ENCODE measurements at places on chromosomes 12 and 14. TPM values are rescaled to one million over a fixed set of nuclear protein-coding genes. Genes with fewer than 3 reads are reported as not detected.

The RFLNA gene
- total RNA-seq = not detected

The MIP gene
- total RNA-seq = not detected

The CCNK gene
- total RNA-seq = 9.1 TPM

The TSHR gene
- not detected for total RNA-seq

The SIX6 gene
- total RNA-seq = not detected

The CFAP54 gene
- total RNA-seq = 1.8 TPM

The C12orf42 gene
- not detected for total RNA-seq

The C3AR1 gene
- total RNA-seq = 1.8 TPM

The MMP17 gene
- 5.0 TPM for total RNA-seq

The PLCZ1 gene
- total RNA-seq = not detected

The IL23A gene
- total RNA-seq = not detected

The MED13L gene
- 21.7 TPM for total RNA-seq

- DNase-seq = no peak
These were observed 84.5 kb upstream of the POC1B start for GRCh38 chr12:89610366-89610765.

GRCh38 chr12:114665411-114666260 is 18.3 kb downstream of the TBX3 start:
- no peak for DNase-seq

DNA sequence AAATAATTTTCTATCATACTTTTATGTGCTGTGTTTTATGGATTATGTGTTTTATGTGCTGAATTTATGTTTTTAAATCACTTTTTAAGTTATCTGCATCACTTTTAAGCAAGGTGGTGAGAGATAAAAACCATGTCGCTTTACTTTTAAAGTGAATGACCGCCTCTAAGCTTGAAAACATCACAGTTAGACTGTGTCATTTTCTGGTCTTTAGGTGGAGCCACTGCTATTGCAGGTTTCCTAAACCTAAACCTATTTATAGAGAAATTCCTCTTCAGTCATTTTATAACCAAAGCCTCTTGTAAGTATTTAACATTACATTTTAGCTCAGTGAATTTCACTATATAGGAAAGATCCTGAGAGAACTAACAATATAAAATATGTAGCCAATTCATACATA is 21.0 kb upstream of the MDM2 start:
- no peak for DNase-seq

DNA sequence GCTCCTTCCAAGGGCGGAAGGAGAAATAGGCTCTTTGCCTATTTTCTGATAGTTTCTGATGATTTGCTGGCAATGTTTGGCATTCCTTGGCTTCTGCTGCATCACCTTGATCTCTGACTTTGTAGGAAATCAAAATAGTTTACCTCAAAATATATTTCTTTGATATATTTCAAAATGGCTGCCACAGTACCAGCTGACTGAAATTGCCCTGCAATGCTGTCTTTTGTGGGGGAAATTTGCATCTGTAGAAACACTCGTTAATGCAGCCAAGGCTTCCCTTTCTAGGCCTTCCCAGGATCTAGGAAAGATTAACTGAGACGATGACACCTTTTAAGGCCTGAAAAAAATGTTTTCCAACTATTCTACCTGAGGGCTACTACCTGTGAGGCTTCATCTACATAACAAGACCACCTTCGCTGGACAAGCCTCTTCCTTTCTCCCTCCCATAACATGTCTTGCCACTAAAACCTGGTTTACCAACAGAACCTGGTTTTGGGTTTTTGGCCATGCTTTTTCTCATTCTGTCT is 212.8 kb upstream of the SSTR1 start:
- no peak for DNase-seq

- DNase-seq = no peak
These were observed 84.3 kb downstream of the NCOR2 start for GRCh38 chr12:124482901-124483799.

DNA sequence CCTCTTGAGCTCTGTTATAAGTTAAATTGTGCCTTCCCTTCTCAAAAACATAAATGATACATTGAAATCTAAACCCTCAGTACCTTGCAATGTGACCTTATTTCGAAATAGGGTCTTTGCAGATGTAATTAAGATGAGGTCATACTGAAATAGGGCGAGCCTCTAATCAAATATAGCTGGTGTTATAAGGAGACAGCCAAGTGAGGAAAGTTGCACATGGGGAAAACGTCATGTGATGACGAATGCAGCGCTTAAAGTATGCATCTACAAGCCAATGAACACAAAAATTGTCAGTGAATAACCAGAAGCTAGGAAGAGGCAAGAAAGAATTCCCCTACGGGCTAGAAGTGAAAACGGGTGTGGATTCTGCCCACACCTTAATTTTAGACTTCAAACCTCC is 305.2 kb upstream of the FOXG1 start:
- DNase-seq = no peak

DNA sequence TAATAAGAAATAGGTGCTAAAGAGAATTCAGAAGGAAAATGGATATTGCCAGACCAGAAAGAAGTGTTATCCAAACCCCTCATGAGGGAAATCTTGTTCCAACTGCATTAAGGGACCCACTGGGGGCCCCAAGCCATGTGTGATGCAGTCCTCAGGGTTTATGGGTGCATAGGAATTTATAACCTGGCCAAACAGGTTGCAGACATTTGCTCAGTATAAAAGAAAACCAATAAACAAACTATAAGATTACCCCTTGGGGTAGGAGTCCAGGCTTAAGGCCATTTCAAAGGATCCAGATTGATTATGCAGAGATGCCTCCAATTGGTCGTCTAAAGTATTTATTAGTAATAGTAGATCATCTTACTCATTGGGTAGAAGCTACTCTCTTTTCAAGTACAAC is 240.9 kb upstream of the DIO3 start:
- DNase-seq = no peak

- no peak for DNase-seq
These were observed 24.7 kb upstream of the HIF1A start for GRCh38 chr14:61670576-61670975.

GRCh38 chr14:54805070-54805444 is 97.6 kb downstream of the GCH1 start:
- no peak for DNase-seq

GRCh38 chr14:39581474-39581873 is 149.2 kb upstream of the FBXO33 start:
- no peak for DNase-seq

GRCh38 chr12:25521625-25522256 is 31.3 kb downstream of the LMNTD1 start:
- DNase-seq = no peak

- peak; percentile 58 for DNase-seq
These were observed 19.7 kb downstream of the TSPAN19 start for GRCh38 chr12:85016413-85016812.

DNA sequence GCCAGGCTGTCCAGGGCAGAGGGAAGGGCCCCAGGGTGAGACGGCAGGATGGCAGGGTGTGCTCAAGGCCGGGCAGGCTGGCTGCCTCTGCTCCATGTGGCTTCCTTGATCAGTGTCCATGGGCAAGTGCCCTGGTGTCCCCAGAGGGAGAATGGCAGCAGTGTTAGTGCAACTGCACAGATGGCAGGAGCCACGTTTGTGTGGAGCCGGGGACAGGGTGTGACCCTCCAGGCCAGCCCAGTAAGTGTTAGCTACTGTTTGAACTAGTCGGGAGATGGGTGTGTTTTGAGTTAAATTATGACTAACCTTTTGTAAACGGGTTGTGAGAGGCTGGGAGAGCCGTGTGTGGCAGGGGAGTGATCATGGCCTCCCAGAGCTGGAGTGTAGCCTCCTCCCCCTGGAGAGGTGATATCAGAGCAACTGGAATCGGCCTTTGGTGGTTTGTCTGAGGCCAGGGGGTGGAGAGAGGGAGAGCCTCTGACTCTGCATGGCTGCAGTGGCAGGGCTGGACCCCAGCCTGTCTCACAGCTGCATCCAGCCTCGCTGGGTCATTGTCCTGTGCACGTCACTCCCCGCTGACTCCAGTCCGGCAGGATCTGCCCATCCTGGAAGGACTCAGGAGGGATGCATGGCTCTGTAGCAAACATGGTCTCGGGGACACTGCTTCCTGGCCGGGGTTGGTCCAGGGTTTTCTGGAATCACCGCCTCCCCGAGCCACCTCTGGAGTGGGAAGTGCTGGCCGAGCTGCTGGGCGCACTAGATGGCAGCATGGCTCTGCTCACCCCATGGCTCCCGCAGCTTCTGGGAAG is 27.8 kb downstream of the AACS start:
- DNase-seq = no peak

- DNase-seq = no peak
These were observed 5.5 kb downstream of the LUM start for GRCh38 chr12:91105807-91106206.

GRCh38 chr14:78848234-78848820 is 678.2 kb downstream of the NRXN3 start:
- DNase-seq = peak; percentile 15

- DNase-seq = no peak
These were observed 403.3 kb upstream of the ATP2B1 start for GRCh38 chr12:90111791-90112580.

DNA sequence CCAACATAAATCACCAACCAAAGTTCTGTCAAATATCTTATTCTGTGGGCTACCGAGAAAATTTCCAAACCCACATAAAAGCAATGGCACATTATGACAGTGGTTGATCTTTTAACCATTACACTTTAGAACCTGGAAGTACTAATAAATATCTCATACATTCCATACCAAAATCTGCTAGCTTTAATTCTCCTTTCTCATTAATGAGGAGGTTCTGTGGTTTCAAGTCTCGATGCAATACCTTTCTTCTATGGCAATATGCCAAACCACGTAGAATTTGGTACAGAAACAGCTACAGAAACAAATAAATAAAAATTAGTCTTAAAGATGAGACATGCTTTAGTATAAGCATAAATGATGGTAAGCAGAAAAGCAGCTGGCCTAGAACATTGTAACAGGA is 100.7 kb downstream of the ELK3 start:
- no peak for DNase-seq

DNA sequence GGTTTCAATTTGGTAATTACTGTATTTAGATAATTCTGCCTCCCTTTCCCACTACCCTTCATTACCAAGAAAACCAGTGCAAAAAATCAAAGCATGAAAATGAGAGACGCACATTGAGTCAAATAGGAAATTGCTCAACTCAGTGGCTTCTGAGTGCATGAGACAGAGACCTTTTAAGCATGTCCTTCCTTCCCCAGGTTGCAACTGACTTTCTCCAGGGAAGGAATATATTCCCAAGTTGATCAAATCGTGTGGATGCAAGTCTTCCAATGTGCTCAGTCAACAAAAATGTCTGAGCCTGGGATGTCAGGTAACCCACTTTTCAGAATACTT is 12.9 kb downstream of the BMP4 start:
- no peak for DNase-seq

GRCh38 chr12:112716099-112717093 is 75.2 kb upstream of the RPH3A start:
- no peak for DNase-seq

- peak; percentile 44 for DNase-seq
These were observed 50.8 kb upstream of the AP4S1 start for GRCh38 chr14:30974628-30975027.
